ENCODE measurements at places on chromosomes 7 and 10. TPM values are rescaled to one million over a fixed set of nuclear protein-coding genes. Genes with fewer than 3 reads are reported as not detected.

The IFIT1B gene
- 0.21 TPM for total RNA-seq

The UPK3BL2 gene
- 17.4 TPM for total RNA-seq

The RTKN2 gene
- 34.7 TPM for total RNA-seq

The CFAP69 gene
- 60.0 TPM for total RNA-seq

GRCh38 chr10:13180788-13181187, 19.4 kb downstream of the MCM10 start:
- no peak overlapping the region for H3K4me3 ChIP-seq
- no peaks in the 10 kb centered on the region for H3K27me3 ChIP-seq
- H3K4me1 ChIP-seq = no peaks in the 10 kb centered on the region
- DNase-seq = no peak
- no peak overlapping the region for H3K27ac ChIP-seq

DNA sequence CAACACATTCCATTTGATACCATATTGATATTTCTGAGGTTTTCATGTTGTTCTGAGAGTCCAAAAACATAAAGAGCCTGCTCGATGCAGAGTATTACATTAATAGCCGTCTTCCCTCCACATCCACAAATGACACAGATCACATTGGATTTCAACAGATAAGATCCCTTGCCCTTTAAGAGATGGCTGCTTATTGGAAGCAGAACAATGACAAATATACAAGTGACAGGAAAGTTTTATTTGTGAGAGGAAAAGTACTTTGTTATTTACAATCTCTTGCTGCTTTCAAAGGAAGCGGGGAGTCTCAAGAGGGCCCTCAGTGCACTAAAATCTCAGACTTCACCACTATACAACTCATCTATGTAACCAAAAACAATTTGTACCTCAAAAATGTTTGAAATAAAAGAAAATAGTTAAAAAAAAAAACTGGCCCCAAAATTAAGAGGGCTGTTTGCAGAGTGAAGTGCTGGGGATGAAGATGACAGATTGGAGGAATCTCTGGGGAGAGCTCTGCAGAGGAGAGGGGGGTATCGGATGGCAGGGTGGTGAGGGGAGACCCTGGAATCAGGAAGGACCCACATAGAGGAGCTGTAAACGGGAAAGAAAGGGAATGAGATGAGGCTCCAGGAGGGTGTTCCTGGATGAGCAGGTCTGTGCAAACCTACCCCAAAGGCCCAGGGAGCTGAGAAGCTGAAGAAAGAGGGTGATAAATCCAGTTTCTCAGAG, 42.5 kb upstream of the ZNF438 start:
- no peak overlapping the region for H3K4me3 ChIP-seq
- H3K27ac ChIP-seq = peak overlapping the region; percentile 10
- no peaks in the 10 kb centered on the region for H3K36me3 ChIP-seq
- DNase-seq = no peak
- peaks cover 6% of the 10 kb centered on the region for H3K4me1 ChIP-seq
- no peaks in the 10 kb centered on the region for H3K27me3 ChIP-seq

DNA sequence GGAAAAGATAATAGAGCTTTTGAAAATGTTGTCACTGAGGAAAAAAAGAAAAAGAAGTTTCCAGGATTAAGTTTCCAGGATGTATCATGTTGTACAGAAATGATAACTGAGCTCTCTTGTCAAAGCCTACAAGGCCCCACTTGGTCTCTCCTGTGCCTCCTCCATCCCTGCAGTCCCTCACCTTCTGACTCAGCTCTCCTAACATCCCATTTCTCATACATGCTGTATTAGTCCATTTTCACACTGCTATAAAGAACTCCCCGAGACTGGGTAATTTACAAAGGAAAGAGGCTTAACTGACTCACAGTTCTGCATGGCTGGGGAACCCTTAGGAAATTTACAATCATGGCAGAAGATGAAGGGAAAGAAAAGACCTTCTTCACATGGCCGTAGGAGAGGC, 3.8 kb upstream of the DGKI start:
- H3K27ac ChIP-seq = no peak overlapping the region
- no peak for DNase-seq
- peaks cover 19% of the 10 kb centered on the region for H3K27me3 ChIP-seq
- peaks cover 14% of the 10 kb centered on the region for H3K4me1 ChIP-seq
- no peak overlapping the region for H3K4me3 ChIP-seq

DNA sequence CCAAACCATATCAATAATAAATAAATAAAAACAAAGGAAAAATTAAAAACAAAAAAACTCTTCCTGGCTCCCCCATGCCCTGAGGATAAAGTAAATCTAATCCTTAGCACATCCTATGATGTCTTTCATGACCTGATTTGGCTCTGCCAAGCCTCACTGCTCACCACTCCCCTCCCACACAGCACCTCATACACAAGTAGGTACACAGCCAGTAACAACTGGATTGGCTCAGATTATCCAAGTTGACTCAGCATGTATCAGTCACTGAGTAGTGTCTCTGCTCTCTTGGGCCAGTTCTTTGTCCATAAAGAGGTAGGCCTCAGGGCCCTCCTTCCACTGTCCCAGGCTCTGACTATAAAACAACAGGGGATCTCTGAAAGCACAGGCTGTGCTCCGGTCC, 99.6 kb downstream of the STRA8 start:
- H3K27me3 ChIP-seq = no peaks in the 10 kb centered on the region
- H3K36me3 ChIP-seq = no peaks in the 10 kb centered on the region
- no peak for DNase-seq
- H3K27ac ChIP-seq = no peak overlapping the region

- H3K4me1 ChIP-seq = peaks cover 39% of the 10 kb centered on the region
- peaks cover 17% of the 10 kb centered on the region for H3K27me3 ChIP-seq
- no peaks in the 10 kb centered on the region for H3K36me3 ChIP-seq
These were observed at the start of gene UNC5B for GRCh38 chr10:71212318-71213126. Gene UNC5B, plus strand, starts transcription at chr10:71212570. Its CDS starts 416 bp downstream, at chr10:71212986.

DNA sequence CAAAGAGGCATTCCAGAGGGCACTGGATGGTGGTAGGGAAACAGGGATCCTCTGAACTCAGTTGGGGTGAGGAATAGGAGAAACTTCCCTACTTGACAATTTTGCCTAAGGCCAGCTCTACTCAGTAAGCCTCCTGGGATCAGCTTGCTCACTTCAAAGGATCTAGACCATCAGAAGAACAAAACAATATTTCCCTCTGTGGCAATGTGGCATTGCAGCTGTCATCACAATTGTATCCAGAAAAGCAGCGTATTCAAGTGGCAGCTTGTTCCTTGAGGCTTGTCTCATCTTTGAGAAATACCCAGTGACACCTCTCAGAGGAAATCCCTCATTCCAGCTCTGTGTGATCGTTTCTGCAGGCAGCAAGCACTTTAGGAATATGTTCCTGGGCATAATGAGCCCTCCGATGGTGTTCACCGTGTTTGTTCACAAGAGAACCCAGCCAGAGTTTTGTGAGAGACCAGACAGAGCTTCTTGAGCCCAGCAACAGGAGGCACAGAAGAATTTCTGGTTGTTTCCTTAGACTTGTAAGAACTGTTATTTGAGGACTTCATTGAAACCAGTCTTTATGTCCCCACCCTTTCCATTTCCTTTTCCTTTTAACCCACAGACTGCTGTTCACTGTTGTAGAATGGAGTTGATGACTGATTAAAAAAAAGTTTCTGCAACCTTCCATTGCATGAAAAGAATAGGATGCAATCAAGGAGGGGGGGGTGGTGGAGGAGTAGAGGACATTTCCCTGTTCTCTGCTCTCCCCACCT, 747.3 kb downstream of the LRMDA start:
- peaks cover 3% of the 10 kb centered on the region for H3K4me1 ChIP-seq
- no peaks in the 10 kb centered on the region for H3K36me3 ChIP-seq
- no peak overlapping the region for H3K4me3 ChIP-seq
- DNase-seq = no peak
- H3K27me3 ChIP-seq = no peaks in the 10 kb centered on the region
- no peak overlapping the region for H3K27ac ChIP-seq

DNA sequence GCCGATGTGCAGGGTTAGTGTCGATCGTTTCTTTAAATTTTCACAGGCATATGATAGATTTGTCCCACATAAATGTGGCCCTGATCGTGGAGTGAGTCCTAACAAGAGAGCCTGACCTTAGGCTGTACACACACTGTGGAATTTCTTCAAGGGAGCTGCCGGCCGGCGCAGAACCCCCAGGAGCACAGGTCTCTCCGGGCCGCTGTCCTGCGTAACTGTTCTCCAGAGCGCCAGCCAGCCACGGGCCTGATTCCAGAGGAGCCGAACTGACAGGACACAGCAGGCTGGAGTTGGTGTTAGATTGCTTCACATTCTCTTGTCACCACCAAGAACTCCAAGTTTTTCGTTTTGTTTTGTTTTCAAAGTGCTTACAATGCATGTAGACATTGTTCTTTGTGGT, 37.3 kb downstream of the SHH start:
- DNase-seq = no peak
- H3K4me3 ChIP-seq = no peak overlapping the region
- H3K36me3 ChIP-seq = peaks cover 15% of the 10 kb centered on the region
- H3K27me3 ChIP-seq = no peaks in the 10 kb centered on the region
- no peak overlapping the region for H3K27ac ChIP-seq
- peaks cover 12% of the 10 kb centered on the region for H3K4me1 ChIP-seq

- no peak overlapping the region for H3K27ac ChIP-seq
- no peaks in the 10 kb centered on the region for H3K36me3 ChIP-seq
- no peak overlapping the region for H3K4me3 ChIP-seq
- no peaks in the 10 kb centered on the region for H3K27me3 ChIP-seq
These were observed 154.3 kb downstream of the ELAPOR2 start for GRCh38 chr7:86904949-86905834.

DNA sequence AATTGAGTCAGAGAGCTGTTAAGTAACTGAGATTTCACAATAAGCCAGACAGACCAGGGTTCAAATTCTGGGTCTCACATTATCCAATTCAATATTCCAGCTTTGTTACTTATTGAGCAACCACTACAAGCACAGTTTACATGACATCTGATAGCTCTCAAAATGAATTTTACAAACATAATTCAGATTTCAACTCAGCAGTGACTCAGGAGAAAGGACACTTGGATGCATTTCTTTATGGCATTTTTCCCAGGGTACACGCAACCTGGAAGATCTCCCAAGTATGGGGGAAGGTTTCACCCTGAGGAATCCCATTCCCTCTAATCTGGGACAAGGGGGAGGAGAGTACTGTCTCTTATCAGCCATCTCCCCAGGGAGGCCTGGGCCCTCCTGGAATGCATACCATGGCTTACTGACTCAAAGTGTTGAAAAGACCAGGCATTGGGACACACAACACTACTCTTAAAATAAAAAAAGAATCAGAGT, 102.4 kb downstream of the CFTR start:
- DNase-seq = peak; percentile 52
- no peak overlapping the region for H3K4me3 ChIP-seq
- H3K27ac ChIP-seq = no peak overlapping the region
- no peaks in the 10 kb centered on the region for H3K36me3 ChIP-seq

DNA sequence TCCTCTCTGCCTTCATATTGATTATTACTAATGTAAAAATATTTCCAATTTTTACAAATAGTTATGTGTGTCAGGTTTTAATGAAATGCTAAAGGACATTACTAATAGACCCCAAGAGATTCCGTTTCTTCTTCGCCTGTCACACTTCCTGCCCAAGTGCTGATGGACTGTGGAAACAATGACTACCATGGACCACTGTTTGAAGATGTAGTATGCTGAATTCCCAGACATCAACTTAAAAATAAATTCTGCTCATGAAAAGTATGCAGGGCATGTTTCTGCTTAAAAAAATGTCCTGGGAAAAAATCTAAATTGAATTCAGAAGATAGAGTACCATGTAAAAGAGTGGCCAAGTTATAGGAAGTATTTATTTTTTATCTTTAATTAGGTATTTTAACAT, 52.1 kb downstream of the ST7 start:
- no peaks in the 10 kb centered on the region for H3K27me3 ChIP-seq
- DNase-seq = no peak
- no peak overlapping the region for H3K4me3 ChIP-seq
- no peak overlapping the region for H3K27ac ChIP-seq
- no peaks in the 10 kb centered on the region for H3K36me3 ChIP-seq

DNA sequence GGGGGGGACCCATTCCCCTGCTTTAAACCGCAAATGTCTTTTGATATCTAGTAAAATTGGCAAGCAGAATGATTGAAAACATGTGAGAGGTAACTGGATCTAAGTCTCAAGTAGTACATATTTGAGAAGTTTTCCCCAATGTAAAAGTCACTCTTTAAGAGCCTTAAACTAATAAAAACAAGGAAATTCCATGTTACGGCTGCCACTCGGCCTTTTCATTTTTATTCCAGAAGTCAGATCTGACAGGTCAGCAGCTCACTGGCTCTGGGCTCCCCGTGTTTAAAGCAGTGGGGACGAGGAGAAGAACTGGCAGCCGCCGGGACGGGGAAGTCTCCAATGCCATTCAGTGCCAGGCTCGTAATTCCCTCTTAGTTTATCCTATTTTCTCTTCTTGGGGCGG, 80.7 kb downstream of the CUX1 start:
- no peak for DNase-seq
- H3K4me1 ChIP-seq = peaks cover 24% of the 10 kb centered on the region
- H3K4me3 ChIP-seq = no peak overlapping the region
- H3K27ac ChIP-seq = peak overlapping the region; percentile 1

DNA sequence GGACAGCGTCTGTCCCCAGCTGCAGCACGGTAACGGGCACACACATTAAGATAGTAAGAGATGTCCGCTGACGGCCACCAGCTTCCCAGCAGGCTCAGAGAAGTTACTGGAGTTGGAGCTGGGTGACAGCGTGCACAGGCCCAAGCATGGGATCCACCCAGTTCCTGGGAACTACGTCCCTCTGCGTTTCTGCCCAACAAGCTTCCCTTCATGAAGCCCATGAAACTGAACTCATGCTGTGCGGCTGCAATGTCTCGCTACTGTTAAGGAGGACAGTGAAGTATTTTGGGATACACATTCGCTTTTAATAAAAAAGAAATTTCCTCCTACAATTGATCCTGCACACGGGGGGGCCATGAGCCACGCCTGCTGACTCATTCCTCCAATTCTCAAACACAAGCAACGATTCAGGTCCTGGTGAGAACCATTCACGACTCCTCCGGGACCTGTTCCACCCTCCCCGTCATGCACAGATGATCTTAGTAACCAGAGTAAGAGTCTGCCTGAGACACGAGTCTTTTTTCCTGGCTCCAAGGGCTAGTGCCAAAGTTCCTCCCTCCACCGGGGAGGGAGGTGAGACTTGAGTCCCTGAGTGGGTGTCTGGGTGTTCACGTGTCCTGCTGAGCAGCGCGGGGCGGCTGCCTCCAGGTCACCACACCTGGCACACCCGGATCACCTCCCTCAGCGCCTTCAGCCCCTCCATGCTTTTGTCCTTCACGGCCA, 2.6 kb downstream of the PSMG3 start:
- DNase-seq = no peak
- H3K27ac ChIP-seq = no peak overlapping the region
- peaks cover 24% of the 10 kb centered on the region for H3K4me1 ChIP-seq
- no peaks in the 10 kb centered on the region for H3K27me3 ChIP-seq

- no peak overlapping the region for H3K4me3 ChIP-seq
- no peaks in the 10 kb centered on the region for H3K27me3 ChIP-seq
- no peaks in the 10 kb centered on the region for H3K4me1 ChIP-seq
- DNase-seq = no peak
- no peaks in the 10 kb centered on the region for H3K36me3 ChIP-seq
These were observed 141.3 kb upstream of the ANK3 start for GRCh38 chr10:60531006-60531405.

GRCh38 chr10:75959209-75959608, 527.8 kb downstream of the LRMDA start:
- H3K4me3 ChIP-seq = no peak overlapping the region
- H3K36me3 ChIP-seq = no peaks in the 10 kb centered on the region
- no peak overlapping the region for H3K27ac ChIP-seq
- peaks cover 10% of the 10 kb centered on the region for H3K4me1 ChIP-seq
- no peak for DNase-seq

- H3K27me3 ChIP-seq = peaks cover 4% of the 10 kb centered on the region
- H3K4me1 ChIP-seq = no peaks in the 10 kb centered on the region
- H3K4me3 ChIP-seq = no peak overlapping the region
- H3K27ac ChIP-seq = no peak overlapping the region
- no peak for DNase-seq
These were observed 20.9 kb downstream of the EBF3 start for GRCh38 chr10:129942936-129943715.
